ENCODE measurements at places on chromosomes 1 and 21.

GRCh38 chr1:50930965-50931737 is 28.9 kb downstream of the FAF1 start:
- DNase-seq: no peak

DNA sequence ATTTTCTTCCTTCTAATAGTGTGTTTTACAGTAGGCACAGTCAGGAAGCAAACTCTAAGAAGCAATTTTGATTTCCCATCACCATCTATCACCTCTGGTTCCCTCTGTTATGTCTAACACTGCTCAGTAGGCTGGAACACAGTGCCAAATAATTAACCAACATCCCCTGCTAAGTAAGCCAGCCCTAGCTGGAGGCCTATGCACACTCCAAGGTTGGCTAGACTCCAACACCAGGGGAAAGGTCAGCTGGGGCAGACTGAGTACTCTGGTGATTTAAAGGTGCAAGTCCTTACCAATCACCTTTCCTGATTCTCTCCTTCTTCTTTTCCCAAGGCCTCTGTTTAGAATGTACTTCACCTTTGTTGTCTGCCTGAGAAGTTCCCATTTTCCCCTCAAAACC is 46.5 kb upstream of the BEND5 start:
- DNase-seq: no peak

GRCh38 chr1:181640956-181641355 is 157.6 kb downstream of the CACNA1E start:
- no peak for DNase-seq

DNA sequence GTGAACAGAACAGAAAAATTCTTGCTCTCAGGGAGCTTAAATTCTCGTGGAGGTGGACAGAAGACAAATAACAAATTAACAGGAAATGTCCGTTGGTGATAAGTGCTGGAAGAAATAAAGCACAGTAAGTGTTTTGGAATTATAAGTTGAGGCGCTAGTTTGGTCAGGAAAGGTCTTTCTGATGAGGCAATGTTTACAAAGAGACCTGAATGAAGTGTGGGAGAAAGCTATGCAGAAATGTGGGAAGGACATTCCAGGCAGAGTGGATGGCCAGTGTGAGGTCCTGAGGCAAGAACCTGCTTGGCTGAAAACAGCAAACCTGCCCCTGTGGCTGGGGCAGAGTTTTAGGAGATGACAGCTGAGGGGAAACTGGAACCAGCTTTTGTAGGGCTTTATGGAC is 23.3 kb downstream of the NGF start:
- no peak for DNase-seq

- DNase-seq: no peak
Measured at GRCh38 chr21:31330144-31330483, 13.9 kb downstream of the TIAM1 start.

DNA sequence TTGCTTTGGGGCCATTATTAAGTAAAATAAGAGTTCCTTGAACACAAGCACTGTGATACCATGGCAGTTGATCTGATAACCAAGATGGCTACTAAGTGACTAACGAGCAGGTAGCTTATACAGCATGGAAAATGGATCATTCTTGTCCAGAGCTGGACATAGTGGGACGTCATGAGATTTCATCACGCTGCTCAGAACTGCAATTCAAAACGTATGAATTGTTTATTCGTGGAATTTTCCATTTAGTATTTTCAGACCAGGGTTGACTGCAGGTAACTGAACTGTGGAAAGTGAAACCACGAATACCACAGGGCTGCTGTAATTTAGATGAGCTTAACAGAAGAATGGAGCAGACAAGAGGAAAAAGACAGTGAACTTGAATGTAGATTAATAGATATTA is 38.9 kb downstream of the CCDC18 start:
- DNase-seq: peak; percentile 29

- DNase-seq: no peak
Measured at GRCh38 chr1:160711602-160712311, at the start of gene CD48. TSS of gene CD48 (minus strand) at chr1:160711822. CDS start at chr1:160711763, 59 bp downstream.

- DNase-seq: no peak
Measured at GRCh38 chr1:90712915-90713730, 4.0 kb downstream of the BARHL2 start.

- no peak for DNase-seq
Measured at GRCh38 chr1:63322944-63323864, 837 bp downstream of the FOXD3 start.
